ENCODE measurements at places on chromosomes 7 and 10.
A peak's percentile ranks its signal among the peaks of the same experiment; 100 is the strongest.

DNA sequence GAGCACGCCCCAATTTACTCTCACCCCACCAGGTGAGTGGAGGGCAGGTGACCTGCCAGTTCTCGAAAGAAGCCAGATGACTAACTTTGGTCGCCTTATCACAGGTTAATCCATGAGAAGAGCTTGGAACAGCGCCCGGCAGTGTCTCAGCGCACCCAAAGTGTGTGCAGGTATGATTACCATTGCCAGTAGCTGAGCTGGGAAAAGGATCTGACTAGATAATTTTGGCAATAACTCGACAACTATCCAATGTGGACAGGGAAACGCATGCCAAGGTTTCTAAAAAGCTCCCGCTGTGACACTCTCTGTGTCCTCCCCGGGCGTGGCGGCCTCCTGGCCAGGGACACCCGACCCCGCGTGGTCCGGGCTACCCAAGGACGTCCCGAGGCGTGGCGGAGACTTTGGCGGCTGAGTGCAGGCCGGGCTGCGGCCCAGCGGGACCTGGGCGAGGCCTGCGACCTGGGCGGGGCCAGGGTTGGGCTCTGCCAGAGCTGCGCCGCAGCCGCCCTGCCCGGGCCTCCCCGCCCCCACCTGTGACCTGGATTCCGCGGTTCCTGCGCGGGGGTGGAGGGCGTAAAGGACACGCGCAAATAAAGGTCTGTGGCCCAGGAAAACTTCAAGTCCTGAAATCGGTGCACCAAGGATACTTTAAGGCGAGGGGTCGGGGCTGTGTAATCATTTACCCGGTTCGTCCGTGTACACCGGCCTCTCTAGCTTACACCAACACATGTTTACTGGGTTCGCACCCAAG is 13.7 kb upstream of the WAPL start:
- DNase-seq = peak; percentile 20

GRCh38 chr7:142960955-142961512 is 1.1 kb downstream of the KEL start:
- no peak for DNase-seq

DNA sequence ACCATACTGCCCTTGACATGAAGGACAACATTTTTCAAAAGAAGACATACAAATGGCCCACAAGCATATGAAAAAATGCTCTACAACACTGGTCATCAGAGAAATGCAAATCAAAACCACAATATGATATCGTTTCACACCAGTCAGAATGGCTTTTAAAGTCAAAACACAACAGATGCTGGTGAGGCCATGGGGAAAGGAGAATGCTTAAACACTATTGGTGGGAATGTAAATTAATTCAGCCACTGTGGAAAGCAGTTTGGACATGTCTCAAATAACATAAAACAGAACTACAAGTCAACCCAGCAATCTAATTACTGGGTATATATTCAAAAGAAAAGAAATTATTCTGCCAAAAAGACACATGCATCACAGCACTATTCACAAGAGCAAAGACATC is 4.2 kb upstream of the NT5C3A start:
- no peak for DNase-seq

DNA sequence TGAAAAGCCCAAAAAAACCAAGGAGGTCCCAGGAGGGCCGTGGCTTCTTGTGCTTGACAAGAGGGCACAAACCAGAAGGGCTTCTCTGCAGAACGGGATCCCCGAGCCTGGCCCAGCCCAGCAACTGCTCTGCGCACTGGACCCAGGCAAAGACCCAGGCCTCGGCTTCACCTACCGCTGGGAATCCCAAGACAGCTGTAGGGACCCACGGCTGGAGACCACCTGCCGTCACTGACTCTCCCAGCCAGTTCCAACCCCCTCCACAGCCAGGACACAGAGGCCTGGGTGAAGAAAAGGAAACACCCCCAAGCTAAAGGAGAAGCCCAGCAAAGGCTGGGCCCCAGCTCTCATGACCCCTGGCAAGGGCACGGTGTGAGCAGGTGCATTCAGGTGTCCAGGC is 24.3 kb downstream of the PDGFA start:
- no peak for DNase-seq

DNA sequence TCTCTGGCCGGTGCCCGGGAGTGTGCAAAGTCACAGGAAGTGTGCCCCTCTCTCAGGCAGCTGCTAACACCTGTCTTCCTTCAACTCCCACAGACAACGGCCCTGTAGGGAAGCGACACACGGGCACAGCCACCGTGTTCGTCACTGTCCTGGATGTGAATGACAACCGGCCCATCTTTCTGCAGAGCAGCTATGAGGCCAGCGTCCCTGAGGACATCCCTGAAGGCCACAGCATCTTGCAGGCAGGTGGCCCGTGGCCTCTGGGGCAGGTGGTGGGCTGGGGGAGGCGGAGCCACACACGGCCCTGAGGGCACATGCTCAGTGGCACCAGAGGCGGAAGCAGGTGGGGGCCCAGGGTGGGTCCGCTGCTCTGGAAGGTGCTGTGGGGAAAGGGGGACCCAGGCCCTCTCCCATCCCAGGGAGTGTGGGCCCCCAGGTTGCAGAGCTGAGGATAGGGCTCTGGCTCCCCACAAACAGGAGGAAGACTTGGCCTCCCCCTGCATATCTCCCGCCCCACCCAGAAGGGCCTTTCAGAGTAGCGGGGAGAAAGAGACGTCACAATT is 6.9 kb downstream of the C10orf105 start:
- no peak for DNase-seq

- no peak for DNase-seq
These were observed 3.5 kb upstream of the GSTK1 start for GRCh38 chr7:143259765-143260164.

DNA sequence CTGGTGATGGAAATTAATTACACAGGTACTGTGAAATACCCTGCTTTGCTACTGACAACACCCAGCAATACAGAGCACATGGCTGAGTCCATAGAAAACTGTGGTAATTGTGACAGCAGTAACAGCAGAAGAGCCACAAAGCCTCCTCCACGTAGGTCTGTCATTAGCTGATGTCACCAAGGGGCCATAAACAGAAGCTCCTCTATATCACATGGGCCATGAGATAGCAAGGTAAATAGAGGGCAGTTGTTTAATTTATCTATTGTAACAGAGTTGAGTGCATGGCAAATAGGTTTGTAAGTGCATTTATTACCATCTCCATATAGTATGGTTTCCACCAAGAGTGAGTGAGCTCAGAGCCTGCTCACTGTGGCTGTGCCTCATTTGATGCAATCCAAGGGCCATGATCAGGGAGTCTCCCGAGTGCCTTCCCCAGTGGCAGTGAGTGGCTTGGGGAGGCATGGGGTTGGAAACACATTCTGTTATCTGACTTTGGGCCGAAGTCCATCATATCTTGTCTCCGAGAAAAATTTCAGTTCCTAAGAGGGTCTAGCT is 281.2 kb downstream of the SKAP2 start:
- DNase-seq = no peak

DNA sequence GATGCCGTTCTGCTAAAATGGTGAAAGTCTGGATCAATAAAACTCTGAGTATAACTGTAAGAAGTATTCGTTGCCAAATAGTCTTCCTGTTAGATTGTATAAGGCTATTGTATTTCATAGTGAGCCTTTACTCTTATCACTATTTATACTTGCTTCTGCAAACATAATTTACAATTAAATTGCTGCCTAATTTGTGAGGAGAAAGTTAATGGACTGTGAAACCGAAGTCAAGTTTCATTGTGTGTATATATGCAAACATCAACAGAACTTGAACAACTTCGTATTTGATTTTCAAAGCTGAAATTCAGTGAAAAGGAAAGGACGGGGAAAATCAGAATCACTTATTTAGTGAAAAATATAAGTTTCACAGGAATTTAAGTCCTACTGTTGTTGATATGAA is 135.9 kb upstream of the CCDC6 start:
- DNase-seq = no peak

GRCh38 chr10:30455816-30456215 is 21.8 kb downstream of the MAP3K8 start:
- no peak for DNase-seq

DNA sequence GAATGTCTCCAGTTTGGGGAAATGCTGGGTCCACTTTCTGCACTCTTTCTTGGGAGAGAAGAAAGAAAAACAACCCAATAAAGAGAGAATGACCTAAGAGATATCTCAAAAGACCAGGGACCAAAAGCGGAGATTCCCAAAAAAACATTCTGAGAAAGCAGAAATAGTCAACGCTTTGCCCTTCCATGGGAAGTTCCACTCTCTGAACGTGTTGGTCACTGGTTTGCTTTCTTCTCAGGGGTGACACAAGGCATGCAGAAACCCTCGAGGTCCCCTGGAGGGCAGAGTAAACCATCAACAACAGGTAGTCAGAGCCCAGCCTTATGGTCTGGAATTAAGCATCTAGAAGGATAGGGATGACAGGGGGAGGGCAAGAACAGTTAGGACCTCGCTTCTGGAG is 26.2 kb upstream of the AOAH start:
- no peak for DNase-seq

DNA sequence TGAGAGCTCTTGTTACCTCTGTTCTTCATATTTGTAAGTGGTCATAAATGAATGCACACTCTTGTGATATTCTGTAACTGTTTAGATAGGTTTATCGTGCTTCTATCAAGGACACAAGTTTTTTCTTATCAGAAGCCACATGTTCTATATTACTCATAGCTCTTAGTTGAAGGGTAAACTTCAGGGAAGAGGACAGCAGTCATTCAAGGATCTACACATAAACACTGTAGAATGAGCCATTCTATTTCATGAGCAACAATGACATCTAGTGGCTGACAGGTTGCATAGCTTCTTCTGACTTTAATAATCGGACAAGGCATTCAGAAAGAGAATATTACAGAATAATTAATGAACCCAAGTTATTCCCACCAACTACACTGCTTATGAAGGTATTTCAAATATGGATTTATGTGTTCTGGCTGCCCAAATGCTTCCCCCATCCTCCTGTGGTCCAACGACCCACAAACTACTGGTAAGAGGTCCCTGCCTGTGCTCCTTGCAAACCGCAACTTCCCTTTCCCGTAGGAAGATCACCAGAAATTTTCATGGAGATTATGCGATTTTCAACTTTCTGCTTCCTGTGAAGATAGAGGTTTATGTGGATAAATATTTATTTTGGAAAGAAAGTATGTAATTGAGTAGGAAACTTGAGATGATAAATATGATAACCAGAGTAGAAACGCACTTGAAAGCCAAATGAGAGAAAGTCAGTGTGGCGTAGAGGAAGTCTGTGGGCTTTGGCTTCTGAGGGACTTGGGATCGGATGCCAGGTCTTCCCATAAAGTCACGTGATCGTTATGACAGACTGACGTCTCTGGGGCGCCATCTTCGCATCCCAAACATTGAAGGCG is 16.8 kb upstream of the ABCB5 start:
- DNase-seq = peak; percentile 67

- DNase-seq = no peak
These were observed 123.8 kb upstream of the RET start for GRCh38 chr10:42952931-42953683.

- DNase-seq = no peak
These were observed 167.2 kb upstream of the AKR1E2 start for GRCh38 chr10:4658777-4659176.

GRCh38 chr10:50394832-50395231 is 143.5 kb upstream of the ASAH2 start:
- no peak for DNase-seq

GRCh38 chr10:71767420-71768035 is 5.8 kb downstream of the VSIR start:
- no peak for DNase-seq

DNA sequence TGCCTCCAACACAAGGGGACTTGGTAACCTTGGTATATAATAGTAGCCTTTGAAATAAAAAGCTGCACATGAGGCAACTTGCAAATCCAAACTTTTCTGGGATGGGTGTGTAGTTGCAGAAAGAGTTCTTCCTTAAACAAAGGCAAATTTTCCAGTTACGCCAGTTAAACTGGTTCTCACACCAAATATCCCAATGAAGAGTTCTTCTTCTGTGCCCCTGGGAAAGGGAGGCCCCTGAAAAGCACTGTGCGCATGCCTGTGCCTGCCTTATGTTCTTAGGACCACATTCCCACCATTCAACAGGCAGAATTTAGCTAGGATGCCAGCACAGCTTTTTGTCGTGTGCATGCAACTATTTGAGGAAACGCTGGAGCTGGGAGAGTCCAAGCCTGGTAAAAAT is 164.8 kb upstream of the SLC25A13 start:
- DNase-seq = no peak

DNA sequence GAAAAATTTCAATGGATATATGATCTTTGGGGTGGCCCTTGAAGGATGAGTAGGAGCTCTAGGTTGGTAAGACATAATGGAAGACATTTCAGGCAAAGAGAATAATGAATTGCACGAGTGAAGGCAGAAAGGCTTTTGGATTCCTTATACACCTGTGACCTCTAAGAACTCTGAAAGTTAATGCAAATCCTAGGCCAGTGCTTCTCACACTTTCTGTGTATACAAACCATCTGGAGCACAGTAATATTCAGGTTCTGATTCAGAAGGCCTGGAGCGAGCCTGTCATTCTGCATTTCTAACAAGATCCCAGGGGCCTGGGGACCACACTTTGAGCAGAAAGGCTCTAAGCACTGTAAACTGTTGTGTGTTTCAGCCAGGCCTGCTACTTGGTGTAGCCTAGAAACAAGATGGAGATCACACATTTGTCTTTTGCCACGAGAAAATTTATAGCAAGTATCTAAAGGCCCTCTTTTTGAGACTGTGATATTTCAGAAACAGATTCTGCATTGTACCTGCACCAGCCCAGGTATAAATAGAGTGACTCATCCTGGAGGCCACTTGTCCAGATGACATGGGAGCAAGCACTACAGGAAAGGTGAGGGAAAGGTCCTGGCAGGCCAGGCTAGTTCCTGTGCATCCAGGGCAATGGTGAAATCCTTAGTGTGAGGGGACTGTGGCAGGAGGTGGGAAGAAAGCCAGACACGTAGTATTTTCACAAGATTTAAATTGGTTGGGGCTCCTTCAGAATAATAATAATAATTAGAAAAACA is 24.4 kb downstream of the MRPS33 start:
- DNase-seq = no peak

DNA sequence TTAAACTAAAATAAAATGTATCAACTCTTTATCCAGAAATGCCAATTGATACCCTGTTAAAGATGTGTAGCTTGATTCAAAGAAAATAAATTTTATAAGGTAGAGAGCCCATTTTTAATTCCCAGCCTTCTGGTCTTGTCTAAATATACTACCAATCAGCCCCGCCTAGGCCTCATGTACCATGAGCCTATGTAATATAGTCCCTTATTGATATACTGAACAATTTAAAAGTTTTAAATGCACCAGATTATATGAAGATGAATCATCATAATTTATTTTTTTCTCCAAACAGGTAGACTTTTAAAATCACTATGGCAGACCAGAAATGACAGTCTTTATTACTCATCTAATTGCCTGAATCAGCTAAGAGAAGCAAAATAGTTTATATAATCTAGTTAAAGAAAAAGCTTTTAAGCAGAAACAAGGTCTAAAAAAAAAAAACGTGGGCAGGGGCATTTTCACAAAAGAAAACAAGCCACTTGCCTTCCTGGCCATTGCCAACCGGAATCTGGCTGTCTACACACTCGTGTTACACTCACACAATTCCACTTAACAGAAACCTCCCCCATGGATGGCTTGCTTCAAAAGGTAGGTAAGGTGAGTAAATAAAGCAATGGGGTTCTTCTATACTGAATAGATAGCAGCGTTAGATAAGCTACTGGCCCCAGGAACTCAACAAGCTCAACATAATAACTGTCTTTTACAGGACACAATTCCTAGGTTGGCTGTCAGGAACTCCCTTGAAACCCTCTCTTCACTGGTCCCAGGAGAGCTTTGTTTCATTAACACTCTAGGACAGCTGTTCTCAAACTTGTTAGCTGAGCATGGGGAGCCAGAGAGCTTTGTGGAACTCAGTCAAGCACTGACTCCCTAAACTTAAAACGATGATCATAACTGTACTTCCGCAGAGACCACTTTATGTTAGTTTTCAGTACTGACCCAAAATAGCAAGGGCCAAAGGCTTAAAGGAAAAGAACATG is 37.2 kb downstream of the RAPGEF5 start:
- DNase-seq = no peak

Data from Panc1 (cell line).